ENCODE measurements at places on chromosomes 3 and 15.

DNA sequence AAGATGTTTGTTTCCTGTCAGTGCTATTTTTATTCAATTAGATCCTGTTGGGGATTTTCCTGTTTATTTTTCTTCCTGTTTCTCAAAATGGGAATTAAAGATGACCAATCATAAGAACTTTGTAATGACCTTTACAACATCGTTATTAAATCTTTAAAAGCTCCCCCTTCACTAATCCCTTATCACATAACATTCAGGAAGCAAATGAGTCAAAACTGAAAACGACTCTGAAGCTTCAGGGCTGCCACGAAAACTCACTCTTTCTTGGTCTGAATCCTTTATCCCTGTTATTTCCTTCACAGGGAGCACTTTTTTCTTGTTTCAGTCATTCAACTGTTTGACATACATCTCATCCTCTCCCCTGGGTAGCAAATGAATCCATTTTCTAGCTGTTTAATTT lies 75.8 kb upstream of the MB21D2 start:
- DNase-seq: no peak

DNA sequence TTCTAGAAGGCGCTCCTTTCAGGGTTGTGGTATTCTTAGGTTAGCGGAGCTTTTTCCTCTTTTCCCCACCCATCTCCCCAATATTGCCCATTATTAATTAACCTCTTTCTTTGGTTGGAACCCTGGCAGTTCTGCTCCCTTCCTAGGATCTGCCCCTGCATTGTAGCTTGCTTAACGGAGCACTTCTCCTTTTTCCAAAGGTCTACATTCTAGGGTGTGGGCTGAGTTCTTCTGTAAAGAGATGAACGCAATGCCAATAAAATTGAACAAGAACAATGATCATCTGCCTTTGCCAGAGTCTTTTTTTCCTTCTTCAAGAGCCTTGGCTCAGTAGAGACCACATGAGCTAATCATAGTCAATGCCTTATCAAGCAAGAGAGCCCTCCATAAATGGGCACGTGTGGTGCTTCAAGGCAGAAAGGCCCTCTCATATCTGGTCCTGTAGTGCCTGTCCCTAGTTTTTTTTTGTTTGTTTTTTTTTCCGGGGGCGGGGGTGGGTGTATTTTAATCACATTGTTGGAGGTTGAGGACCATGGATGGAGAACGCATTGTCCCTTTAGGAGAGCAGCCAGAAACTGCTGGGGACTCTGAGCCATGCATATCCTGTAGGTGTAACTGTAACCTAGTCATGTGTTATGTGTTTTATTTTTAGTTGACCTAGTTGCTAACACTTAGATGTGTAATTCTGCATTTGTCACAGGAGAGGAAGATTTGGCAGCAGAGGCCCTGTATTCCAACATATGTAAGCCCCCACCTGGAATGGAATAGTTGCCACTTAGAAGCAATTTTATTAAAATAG lies 64.7 kb upstream of the ACAD9 start:
- DNase-seq: no peak

- DNase-seq: no peak
Observed at GRCh38 chr3:98501863-98502576, 4.5 kb downstream of the OR5K2 start.

GRCh38 chr15:70095408-70096214 lies 2.1 kb downstream of the TLE3 start:
- no peak for DNase-seq

DNA sequence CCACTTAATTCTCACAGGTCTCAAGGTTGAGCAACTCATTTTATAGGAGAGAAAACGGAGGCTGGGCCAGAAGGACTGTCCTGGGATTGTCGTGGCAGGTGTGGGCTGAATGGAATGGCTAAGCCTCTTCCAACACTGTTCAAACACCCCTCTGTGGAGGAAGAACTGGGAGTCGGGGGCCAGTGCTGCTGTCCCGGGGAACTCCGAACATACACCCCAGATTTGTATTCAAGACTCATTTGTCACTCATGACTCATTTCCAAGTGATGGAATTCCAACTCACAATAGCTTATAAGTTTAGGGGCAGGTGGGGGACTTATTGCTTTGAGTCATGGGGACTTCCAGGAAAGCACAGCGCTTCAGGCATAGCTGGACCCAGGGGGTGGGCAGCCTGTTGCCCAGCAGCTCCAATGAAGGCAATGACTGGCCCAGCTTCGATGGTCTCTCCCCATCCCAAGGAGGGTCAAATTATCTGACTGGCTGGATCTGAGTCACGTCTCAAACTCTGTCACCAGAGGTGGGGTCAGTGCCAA lies 72.5 kb downstream of the TM2D3 start:
- DNase-seq: no peak

GRCh38 chr3:21744793-21745192 lies 6.2 kb downstream of the ZNF385D start:
- DNase-seq: no peak

DNA sequence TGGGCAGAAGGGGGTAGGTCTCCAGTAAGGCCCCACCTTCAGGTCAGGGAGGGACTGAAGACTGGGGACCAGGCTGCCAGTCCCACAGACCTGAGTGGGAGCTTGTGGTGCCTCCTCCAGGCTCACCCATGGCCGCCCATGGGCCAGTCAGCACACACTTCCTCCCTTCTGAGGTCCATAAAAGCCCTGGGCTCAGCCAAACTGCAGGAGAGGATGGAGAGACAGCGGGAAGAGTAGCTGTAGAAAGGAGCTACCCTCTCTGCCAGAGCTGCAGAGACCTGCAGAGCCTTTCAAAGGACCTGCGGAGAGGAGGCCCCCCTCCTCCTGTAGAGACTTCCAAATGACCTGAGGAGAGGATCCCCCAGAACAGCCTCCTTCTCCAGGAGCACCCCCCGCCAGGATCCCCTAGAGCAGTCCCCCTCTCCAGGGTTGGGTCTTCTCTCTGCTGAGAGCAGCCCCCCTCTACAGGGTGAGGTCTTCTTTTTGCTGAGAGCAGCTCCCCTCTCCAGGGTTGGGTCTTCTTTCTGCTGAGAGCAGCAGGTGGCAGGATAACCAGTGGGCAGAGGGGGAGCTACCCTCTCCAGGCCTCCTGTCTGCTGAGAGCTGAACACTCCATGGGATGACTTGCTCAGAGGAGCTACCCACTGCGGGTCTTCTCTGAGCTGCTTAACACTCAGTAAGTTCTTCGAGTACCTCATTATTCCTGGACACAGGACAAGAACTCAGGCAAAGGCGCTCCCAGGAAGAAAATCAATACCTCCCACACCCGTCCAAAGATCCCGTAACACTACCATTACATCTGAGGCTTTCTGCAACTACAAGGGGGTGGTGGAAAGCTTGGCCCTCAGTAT lies 5.0 kb upstream of the SKIC8 start:
- no peak for DNase-seq

DNA sequence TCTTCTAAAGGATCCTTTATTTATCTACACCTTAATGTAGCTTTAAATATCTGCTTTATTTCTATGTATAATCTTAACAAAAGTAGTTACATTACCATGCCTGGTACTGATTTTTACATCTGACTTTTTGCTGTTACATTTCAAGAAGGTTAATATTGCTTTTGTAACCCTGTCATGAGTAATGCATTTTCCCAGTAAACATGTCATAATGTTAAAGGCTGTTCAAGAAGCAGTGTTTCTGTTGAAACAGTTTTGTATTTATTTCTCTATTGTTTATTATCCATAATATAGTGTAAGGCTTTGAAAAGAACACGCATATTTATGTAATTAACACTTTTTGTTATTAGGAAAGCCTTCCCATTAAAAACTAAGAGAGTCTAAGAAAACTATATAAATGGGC lies 98.5 kb upstream of the SOX2 start:
- DNase-seq: no peak

GRCh38 chr3:10508619-10509260 lies 3.4 kb upstream of the ATP2B2 start:
- no peak for DNase-seq

GRCh38 chr3:112693186-112693585 lies 52.2 kb upstream of the CCDC80 start:
- DNase-seq: no peak

- DNase-seq: no peak
Observed at GRCh38 chr15:87021751-87022150, 942.1 kb downstream of the AGBL1 start.

GRCh38 chr3:192826214-192827006 lies 91.2 kb downstream of the MB21D2 start:
- DNase-seq: no peak

GRCh38 chr3:100850156-100850555 lies 140.9 kb downstream of the TFG start:
- no peak for DNase-seq

DNA sequence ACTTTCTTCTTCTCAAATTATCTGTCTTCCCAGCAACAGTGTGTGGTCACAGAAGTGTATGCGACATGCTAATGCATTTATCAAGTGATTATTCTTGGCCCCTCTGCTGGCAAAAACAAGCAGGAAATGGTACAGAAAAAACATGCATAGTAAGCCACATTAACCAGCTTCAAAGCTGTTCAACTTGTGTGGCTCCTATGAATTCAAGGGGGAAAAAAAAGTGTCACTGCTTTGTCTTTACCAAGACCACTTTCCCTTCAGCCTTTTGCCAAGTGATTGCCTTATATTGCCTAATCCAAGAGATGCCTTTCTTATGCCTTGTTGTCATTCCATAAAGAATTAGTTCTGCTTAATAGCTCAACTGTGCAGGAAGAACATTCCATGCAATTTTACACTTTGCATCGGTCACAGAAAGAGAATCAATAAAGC lies 39.1 kb downstream of the PRTG start:
- DNase-seq: no peak

DNA sequence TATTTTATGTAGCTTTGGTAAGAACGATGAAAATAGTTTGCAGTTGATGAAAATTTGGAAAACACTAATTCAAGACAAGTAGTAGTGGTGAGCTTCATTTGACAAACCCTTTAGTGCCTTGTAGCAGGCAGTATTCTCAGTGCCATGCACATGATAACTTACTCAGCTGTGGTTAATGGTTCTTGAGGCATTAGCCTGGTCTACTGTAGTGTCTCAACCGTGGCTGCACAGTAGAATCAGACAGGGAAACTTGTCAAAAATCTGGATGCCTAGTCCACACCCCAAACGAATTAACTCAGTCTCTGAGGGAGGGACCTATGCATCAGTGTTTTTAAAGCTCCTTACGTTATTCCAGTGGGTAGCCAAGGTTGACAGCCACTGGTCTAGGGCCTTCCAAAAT lies 45.4 kb downstream of the PSMD6 start:
- DNase-seq: no peak

GRCh38 chr3:94928921-94929320 lies 866.1 kb downstream of the NSUN3 start:
- no peak for DNase-seq

GRCh38 chr3:71487418-71487817 lies 96.1 kb downstream of the FOXP1 start:
- DNase-seq: no peak

- DNase-seq: no peak
Observed at GRCh38 chr15:35724626-35725025, 178.7 kb upstream of the DPH6 start.

DNA sequence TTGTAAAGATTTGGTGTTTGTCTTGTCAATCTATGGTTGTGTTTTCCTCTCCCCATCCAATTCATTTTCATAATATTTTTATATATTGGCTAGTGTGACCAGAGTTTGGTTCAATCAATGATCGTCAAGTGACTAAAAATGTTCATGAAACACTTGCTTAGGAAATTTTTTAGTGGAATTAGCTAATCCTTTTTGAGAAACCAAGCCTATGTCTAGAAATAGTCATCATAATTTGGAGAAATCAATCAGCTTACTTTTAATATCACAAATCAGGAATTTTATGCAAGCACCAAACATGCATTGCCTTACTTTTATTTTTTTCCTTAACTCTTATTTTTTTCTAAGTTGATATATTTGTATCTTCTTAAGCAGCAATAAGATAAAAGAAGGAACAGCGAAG lies 403.1 kb upstream of the TBL1XR1 start:
- DNase-seq: no peak

- DNase-seq: no peak
Observed at GRCh38 chr3:133996996-133997395, 32.7 kb downstream of the SLCO2A1 start.

DNA sequence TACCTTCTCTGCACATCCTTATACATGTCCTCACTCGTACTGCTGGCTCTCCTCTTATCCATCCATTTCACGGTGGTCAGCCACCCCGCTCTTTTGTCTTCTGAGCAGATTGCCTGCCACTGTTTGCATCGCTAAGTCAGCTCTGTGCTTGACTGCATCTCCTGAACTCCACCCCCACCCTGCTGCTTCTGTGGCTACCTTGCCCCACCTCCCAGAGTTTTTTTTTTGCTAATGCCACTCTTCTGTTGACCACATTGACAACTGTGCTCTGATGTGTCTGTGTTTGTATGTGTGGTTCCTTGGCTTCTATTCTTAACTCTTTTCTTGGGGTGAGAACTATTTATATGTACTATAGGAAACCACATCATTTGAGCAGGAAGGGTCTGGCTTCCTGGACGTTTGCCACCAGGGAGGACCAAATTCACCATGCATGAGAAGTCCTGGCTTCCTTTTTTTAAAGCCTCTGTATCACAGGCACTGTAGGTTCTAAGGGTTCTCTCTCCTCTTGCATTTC lies 12.8 kb upstream of the MTMR10 start:
- DNase-seq: no peak

DNA sequence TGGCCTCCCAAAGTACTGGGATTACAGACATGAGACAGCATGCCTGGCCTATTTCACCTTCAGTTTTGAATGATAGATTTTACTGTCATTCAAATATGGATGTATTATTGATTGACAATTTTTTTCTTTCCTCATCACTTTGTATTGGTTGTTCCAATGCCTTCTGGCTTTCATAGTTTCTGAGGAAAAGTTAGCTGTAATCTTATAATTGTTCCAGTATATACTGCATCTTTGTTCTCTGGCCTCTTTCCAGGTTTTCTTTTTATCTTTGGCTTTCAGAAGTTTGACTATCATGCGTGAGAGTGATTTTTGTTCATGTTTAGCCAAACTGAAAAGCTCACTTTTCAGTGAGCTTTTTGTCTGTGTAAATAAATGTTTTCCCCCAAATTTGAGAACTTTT lies 157.1 kb downstream of the RSRC1 start:
- DNase-seq: no peak

- DNase-seq: no peak
Observed at GRCh38 chr3:69409011-69409410, 23.1 kb upstream of the FRMD4B start.

DNA sequence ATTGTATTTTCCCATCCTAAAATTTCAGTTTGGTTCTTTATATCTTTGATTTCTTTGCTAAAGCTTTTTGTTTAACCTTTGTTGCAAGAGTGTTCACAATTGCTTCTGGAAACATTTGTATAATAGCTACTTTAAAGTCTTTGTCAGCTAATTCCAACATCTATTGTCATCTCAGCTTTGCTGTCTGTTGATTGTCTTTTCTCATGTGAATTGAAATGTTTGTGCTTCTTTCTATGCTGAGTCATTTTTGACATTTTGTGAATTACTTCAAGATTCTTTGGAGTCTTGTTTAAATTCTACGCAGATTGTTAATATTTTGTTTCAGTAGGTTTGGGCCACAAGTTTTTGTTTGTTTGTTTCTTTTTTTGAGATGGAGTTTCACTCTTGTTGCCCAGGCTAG lies 73.2 kb downstream of the SUCNR1 start:
- no peak for DNase-seq
